ENCODE measurements at places on chromosomes 2 and 18. TPM values are rescaled to one million over a fixed set of nuclear protein-coding genes. Genes with fewer than 3 reads are reported as not detected.

- H3K4me1 ChIP-seq = peaks cover 4% of the 10 kb centered on the region
- no peak overlapping the region for H3K4me3 ChIP-seq
- H3K36me3 ChIP-seq = no peaks in the 10 kb centered on the region
Observed at GRCh38 chr18:53819671-53820070, 404.8 kb downstream of the MBD2 start.

DNA sequence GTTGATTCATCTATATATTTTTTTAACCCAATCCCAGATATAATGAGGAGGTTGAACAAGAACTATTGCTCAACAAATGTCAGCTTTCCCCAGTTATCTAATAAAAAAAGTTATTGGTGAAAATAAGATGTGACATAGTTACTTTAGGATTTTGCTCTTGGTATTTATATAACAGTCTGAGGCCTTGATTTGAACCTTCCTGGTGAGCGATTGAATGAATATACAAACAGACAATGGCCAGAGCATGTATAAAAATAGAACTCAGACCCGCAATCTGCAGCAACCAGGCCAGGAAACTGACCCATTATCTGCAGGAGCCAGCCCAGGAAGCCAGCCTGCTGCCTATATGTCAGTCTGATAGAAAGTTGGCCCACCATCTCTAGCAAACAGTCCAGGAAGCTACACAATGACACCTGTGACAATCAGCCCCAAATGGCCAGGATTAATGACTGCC lies 81.6 kb downstream of the HS6ST1 start:
- no peaks in the 10 kb centered on the region for H3K4me1 ChIP-seq
- no peak overlapping the region for H3K27ac ChIP-seq
- no peak for DNase-seq
- H3K36me3 ChIP-seq = no peaks in the 10 kb centered on the region

GRCh38 chr2:133146893-133147292 lies 421.4 kb downstream of the NCKAP5 start:
- H3K4me3 ChIP-seq = no peak overlapping the region
- H3K4me1 ChIP-seq = peaks cover 4% of the 10 kb centered on the region
- no peaks in the 10 kb centered on the region for H3K36me3 ChIP-seq

DNA sequence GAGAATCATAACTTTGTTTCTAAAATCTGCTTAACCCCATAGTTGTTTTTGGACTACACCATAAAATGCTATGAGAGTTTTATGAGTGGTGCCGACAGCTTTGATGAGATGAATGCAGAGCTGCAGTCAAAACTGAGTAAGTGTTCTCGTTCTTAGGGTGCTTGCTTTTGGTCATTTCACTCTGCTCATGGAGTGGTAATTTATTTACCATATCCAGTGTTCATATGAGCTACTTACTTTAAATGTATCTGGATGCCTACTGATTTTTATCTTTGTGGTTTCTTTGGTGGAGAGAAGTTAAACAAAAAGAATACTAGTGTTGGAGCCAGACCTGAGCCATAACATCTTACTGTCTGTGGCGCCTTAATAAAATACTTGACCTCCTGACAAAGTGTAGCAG lies 16.4 kb downstream of the NDC80 start:
- H3K27ac ChIP-seq = no peak overlapping the region
- H3K4me1 ChIP-seq = no peaks in the 10 kb centered on the region
- peaks cover 58% of the 10 kb centered on the region for H3K36me3 ChIP-seq

The SGPP2 gene
- not detected for total RNA-seq

The EPB41L5 gene
- total RNA-seq = 35.4 TPM
